ENCODE measurements at places on chromosomes 13 and 19.

- DNase-seq = no peak
Measured at GRCh38 chr13:67001363-67001762, 228.8 kb downstream of the PCDH9 start.

DNA sequence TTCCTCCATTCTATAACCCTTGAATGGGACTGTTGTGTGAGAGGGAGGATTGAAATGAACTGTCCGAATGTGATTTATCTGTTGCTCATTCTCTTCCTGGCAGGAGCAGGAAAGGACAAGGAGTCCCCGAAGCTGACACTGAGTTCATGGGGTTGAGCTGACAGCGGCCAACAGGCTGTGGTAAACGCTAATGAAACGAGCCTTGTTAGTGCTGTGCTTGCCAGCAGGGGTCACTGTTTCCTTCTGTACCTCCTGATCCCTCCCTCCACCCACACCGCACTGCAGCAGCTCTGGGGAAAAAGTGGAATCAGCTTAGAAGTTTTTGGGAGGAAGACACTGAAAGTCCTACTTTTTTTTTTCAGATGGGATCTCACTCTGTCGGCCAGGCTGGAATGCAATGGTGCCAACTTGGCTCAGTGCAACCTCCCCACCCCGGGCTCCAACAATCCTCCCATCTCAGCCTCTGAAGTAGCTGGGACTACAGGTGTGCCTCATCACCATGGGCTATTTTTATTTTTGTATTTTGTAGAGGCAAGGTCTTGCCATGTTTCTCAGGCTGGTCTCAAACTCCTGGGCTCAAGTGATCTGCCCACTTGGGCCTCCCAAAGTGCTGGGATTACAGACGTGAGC, 6.7 kb upstream of the ZNF761 start:
- peak; percentile 77 for DNase-seq

DNA sequence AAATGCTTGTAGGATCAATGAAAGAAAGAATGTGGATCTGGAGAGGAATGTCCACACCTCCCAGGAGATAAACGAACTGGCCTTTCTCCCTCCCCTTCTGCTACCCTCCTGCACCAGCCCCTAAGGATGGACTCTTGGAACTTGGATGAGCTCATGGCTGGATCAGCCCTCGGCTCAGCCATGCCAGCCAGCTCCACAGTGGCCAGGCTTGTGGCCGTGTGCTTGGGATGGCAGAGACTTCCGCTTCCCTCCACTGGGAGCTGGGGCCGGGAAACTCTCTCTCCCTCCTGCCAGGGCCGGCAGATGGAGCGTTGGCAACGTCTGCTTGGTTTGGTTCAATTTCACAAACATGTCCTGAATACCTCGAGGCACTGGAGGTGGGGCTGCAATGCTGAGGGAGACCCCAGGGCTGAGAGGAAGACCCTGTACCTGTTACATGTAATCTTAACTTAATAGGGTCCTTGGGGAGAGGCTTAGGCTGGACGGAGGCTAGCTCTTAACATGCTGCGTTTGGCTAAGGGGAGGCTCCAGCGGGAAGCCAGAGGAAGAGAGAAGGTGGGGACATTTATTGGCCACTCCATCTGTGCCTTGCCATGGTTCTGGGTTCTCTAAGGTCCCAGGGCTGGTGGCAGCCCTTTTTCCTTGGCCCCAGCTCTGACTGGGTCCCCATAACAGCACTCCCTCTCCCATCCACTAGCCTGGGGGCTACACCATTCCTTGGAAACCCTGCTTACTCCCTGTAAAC, 152.5 kb downstream of the IER2 start:
- DNase-seq = peak; percentile 35

DNA sequence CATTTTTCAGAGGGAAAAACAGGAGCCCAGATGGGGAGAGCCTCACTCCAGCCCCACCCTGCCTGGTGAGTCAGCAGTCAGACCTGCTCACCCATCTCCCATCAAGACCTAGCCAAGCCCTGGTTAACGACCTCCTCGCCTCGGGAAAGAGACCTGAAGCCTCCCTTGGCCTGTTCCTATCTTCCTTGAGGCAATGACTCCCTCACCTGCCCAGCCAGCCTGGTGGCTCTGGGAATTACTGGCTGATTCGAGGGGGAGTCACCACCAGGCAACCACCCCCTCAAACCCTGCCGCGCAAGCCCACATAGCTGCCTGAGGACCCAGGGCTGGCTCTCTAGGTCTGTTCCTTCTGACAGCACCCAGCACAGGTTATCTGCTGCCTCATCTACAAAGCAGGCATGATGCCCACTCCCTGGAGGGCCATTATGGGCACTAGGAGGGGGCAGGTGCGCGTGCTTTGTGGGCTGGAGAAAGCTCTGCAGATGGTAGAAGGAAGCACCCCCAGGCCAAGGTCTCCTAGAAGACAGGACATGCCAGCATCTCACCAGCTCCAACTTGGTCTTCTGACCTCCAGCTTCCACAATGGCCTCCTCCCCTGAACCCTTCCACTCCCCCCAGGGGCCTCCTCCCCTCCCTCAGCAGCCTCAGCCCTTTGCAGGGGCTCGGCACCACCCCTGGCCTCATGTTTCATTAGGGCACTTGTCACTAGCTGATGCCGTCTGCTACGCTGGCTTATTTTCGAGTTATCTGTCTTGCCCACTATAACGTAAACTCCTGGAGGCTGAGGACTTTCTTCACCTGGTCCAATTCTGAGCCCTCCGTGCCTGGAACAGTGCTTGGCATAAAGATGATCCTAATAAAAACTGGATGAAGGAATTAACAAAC, 10.4 kb downstream of the DEDD2 start:
- peak; percentile 67 for DNase-seq

DNA sequence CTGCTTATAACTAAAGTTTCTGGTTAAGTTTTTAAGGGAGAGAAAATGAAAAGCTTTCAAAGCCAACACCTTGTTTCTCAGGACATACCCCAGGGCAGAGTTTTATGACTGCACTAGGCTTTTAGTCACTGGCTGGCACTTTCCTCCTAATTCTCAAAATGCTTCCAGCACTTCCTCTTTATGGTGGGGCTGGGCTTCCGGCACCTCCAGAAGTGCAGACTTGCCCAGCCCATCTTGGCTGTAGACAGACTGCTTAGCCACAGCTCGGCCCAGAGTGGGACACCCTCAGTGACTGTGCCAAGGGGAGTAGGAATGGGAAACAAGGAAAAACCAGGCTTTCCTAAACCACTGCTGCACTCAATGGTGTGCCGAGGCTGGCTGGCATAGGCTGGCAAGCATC, 23.2 kb upstream of the GTF3A start:
- DNase-seq = no peak

DNA sequence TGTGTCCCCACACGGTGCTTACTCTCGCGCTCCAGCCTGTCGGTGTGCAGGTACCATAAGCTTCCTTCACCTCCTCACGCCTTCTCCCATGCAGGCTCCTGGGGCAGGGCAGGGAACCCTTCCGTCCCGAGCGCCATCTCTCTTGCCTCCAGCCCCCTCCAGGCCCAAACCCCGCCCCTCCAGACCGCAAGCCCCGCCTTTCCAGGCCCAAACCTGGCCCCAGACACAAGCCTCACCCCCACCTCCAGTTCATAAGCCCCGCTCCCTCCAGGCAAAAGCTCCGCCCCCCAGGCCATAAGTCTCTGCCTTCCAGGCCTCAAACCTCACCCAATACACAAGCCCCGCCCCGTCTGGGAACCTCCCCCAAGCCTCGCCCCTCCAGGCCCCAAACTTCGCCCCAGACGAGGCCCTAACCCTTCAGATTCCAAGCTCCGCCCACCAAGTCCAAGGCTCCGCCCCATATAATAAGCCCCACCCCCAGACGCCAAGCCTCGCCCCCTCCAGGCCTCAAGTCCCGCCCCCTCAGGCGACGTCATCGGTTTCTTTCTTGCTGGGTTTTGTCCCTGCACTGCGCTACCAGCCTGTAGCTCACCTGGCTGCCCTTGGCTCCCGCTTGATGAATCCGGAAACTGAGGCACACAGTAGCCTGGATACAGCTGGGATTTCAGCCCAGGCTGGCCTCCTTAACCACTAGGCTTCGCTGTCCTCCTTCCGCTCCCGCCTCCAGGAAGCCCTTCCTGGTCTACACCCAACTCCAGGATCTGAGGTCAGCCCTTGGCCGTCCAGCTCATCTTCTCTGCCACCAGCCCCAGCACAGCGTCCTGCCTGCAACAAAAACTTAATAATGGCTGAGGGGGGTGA, 16.1 kb downstream of the MKNK2 start:
- peak; percentile 50 for DNase-seq

GRCh38 chr19:48290401-48290770, 20.5 kb downstream of the ZNF114 start:
- DNase-seq = peak; percentile 62

DNA sequence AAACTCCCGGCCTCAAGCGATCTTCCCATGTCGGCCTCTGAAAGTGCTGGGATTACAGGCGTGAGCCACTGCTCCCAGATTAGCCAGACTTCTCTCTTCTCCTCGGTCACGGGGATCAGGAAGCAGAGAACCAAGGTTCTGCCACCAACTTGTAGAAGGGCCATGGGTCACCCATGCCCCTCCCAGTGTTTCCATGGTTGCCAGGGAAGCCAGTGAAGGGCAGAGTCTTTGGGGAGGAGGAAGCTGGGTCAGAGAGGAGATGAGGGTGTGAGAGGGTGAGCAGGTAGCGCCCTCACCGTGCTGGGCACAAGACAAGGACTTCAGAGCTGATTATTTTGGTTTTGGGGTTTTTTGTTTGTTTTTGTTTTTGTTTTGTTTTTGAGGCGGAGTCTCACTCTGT, 77.1 kb downstream of the GNG7 start:
- DNase-seq = no peak

DNA sequence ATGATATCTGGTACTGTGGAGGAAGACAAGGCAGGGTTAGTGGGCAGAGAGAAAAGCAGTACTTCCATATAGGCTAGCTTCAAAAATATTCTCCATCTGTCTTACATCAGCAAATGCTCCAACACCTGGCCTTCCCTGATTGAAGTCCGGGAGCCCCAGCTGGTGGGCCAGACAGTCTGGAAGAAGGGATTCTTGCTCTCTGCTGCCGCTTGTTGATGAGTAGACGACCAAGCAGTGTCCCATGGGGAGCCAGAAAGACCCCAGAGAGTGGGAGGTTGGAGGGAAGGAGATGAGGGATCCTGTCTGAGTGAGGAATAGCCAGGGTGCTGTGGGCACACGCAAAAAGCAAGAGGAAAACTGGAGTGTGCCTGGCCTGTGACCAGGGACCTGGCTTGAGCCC, 95.1 kb downstream of the ATP8A2 start:
- DNase-seq = no peak

GRCh38 chr13:76886292-76887075, at the start of gene KCTD12:
TSS of gene KCTD12 (minus strand) at chr13:76886405. CDS start at chr13:76886148, 257 bp downstream.
- DNase-seq = peak; percentile 62

- no peak for DNase-seq
Measured at GRCh38 chr19:3370214-3370720, 3.9 kb downstream of the NFIC start.

DNA sequence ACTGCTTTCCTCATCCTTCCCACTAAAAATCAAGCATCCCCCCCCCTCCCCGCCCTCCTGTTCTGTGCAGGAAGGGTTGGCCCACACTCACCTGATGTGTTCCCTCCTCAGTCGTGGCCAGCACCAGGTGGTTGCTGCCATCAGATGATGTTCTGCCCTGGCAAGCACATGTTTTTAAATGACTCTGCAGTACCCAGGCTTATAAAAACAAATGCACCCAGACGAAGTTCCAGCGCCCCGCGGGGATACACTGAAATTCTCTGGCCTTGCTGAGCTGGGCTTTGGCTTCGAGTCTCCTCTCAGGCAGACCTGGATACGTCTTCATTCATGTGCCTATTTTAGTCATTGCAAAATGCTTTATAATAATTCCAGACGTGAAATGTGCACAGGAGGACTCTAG, 316.3 kb downstream of the DLEU7 start:
- DNase-seq = no peak

GRCh38 chr19:6761053-6761676, 6.1 kb downstream of the SH2D3A start:
- peak; percentile 37 for DNase-seq

- DNase-seq = no peak
Measured at GRCh38 chr19:18503971-18504885, 17.6 kb downstream of the ELL start.

GRCh38 chr13:48424212-48424611, 11.3 kb upstream of the LPAR6 start:
- no peak for DNase-seq

- DNase-seq = no peak
Measured at GRCh38 chr13:65133094-65133493, 2097.0 kb downstream of the PCDH9 start.

DNA sequence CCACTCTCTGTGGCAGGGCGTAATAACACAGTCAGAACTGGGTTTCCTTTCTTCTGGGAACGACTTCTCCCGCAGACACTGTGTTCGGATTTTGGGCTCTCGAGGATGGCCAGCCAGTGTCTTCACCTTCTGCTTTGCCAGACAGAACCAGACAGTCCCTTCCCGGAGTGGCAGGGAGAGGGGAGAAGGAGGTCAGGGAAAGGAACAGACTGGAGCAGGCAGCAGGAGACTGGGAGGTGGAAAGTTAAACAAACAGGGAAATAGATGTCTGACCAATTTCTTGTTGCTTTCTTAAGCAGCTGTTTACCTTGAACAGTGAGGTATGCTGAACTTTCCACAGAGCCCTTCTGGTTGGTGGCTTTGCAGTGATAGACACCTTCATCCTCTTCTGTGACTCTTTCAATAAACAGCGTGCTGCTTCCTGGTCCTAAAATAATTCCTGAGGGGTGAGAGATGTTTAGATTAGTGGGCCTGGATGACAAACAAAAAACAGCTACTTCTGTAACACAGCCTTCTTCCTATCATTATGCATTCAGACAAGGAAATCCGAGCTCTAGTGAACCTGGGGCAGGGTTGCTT, 137.6 kb downstream of the FLT1 start:
- DNase-seq = no peak

DNA sequence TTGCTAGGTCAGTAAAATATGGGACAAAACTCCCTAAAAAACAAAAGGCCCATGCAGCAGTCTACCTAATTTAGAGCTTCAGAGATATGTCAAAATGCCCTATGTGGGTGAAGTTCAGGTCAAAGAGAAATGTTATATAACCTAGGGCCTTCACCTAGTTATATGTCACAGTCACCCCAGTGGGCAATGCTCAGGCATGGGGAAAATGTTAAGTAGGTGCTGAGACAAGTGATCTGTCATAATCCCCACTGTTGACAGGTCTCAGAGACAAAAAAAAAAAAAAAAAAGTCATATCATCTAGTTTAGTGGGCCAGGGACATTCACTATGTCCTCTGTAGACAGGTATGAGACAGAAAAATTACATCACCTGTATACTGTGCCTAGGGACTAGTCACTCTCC, 128.6 kb upstream of the ZNF91 start:
- DNase-seq = no peak

Measured in AG08395 (cell line).